CD4-positive, alpha-beta T cell treated with Interleukin-2 at 100 ng/mL for 4 hours (primary cell): ENCODE measurements at places on chromosomes 5 and 9.

- DNase-seq, result no peak
These were observed 616.0 kb upstream of the EDIL3 start for GRCh38 chr5:85000671-85001070.

DNA sequence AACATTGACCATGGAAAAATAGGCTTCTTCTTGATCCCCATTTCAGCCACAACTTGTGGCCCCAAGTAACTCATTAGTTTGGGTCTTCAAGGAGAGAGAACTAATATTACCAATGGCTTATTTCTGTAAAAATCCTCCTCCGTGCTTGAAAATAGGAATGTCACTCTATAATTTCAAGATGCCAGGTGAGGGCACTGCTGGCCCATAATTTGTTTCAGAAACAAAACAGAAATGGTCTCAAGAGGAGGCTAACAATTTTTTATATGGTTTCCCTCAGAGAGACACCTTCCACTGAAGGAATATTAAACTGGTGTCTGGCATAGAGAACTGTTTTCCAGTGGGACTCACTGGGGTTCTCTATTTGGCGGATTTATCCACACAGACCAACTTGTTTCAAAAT is 437.0 kb upstream of the TRPC7 start:
- no peak for DNase-seq

GRCh38 chr9:98241357-98242300 is 13.8 kb downstream of the TBC1D2 start:
- no peak for DNase-seq

DNA sequence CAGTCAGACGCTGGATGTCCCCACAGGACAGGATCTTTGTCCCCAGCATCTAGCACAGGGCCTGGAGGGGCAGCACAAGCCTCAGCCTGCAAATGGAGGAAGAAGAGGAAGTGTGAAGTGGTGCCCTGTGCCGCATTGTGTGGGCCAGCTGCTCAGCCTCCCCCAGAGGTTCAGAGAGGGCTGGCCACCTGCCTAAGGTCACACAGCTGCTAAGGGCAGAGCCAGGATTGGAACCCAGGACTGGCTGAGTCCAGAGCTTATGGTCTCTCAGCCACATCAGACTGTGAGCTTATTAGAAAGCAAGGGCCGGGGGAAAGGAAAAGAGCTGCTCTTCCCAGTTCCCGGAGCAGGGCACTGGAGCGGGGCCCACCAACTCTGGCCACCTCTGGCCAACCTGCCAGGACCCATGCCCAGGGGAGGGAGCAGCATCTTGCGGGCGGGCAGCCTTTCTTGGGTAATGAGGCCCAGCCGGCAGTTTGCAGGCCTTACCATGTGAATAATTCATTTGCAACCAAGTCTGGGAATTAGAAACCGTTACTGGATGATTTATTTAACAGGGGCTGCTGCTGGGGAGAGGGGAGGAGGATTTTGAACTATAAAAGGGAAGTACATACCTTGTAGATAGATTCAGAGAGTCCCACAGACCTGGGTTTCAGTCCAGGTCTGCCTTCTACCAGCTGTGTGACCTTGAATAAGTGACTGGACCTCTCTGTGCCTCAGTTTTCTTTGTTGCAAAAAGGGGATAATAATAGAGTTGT is 11.6 kb upstream of the CRB2 start:
- no peak for DNase-seq

DNA sequence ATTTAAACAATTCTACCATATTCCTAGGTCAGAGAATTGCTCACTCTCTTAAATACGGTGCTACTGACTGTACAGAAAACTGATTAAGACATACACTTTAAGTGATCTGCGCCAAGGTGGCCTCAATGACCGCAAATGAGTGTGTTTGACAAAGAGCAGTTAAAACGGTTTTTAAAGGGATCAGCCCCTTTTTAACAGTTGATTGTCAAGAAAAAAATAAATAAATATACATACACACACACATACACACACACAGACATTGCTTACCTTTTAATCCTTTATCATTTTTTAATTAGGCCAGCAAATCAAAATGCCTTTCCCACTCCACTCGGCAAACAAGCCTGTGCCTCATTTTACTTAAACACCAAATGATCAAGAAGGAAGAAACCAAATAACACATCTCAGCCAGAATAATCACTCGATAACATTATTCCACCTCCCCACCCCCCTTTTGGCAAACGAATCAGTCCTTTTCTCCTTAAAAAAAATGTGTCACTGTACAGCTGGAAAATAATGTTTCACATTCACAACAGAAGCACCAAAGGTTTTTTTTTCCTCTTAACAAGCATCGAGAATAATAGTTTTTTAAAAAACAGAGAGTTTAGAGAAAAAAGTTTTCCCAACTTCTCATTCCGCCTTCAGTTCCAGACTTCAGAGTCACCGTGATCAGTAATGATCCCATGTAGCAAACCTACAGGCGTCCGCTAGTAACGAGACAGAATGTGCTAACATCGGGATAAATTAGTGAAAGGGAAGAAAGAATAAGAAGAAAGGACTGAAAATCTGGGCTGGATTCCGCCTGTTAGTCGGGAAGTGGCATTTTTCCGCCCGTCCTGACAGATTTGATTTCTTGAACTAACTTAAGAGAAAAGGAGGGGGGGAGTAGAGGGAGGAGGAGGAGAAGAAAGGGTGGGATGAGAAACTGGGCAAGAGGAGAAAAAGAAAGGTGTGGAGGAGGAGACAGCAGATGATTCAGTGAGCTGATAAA is at the start of gene ZNF608:
Gene ZNF608 (minus strand): TSS at position 712 of the 988 bp plus-strand sequence. CDS start 1,650 bp downstream, outside the sequence.
- DNase-seq, result no peak

DNA sequence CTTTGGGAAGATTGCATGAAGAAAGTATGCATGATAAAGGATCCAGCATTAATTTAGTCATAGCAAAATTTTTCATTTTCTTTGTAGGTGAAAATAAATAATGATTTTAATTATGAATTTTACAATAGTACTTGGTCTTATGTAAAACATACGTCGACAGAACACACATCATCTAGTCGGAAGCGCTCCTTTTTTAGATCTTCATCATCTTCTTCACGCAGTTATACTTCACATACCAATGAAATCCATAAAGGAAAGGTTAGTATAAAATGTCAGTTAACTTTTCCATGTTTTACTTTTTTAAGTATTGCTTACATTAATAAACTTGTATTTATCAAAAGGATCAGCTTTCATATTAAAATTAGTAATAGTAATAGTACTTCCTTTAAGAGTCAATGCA is 35.8 kb downstream of the C7 start:
- no peak for DNase-seq

- DNase-seq, result no peak
These were observed 64.4 kb upstream of the BARHL1 start for GRCh38 chr9:132517815-132518550.

DNA sequence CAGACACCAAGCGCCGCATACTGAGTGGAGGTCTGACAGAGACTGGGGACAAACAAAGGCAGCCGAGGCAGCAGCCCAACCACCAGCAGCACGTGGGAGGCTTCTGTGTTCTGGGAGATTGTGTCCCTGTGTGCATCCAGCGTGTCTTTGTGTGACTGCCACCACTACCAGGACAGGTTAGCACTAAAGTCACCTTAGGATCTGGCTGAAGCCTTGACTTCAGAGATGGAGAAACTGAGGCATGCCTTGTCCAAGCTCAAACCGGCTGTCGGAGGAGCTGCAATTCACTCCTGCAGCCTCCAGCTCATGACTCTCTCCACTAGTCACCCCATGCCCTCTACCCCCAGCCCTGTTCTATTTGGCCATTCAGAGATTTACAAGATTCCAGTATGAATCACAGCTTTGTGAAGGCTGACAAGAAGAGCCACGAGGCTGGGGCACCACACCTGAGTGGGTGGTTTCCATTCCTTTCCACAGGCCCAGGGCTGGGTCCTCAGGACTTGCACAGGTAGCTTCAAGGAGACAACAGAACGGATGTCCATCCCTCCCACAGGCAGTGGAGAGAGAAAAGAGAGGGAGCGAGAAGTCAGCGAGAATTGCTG is 69.3 kb downstream of the SHB start:
- no peak for DNase-seq

- no peak for DNase-seq
These were observed 91.4 kb upstream of the IRX4 start for GRCh38 chr5:1974081-1974480.

DNA sequence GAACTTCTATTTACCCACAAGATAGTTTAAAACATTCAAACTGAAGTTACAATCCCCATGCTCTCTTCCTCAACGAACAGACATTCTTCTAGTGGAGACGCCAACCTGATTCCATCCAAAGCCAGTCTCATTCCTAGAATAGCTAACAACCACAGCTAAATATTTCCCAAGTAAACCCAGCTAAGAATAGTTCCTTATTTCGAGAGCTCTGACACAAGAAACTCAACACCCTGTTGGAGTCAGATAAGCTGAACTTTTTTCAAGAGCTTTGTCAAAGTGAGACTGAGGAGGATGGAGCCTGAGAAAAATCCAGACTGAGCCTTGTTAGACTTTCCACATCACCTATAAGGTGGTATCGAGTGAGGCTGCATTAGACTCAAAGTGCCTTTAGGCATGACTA is 56.7 kb upstream of the RPS23 start:
- DNase-seq, result no peak

GRCh38 chr5:34474573-34475021 is 181.5 kb upstream of the RAI14 start:
- DNase-seq, result peak; percentile 38
